ENCODE measurements at places on chromosomes 11 and 22. TPM values are rescaled to one million over a fixed set of nuclear protein-coding genes. Genes with fewer than 3 reads are reported as not detected.

CHRM1 gene
- total RNA-seq: 8.9 TPM

SLC22A9 gene
- under 0.01 TPM for total RNA-seq

B4GALNT4 gene
- total RNA-seq: 67.6 TPM

RASSF10 gene
- total RNA-seq: 2.7 TPM

FAM83F gene
- 0.25 TPM for total RNA-seq

GALNT18 gene
- total RNA-seq: 15.0 TPM

MTFP1 gene
- total RNA-seq: 0.98 TPM

HIPK3 gene
- 133 TPM for total RNA-seq

MRGPRX3 gene
- 0.25 TPM for total RNA-seq

DDTL gene
- total RNA-seq: not detected

YAP1 gene
- total RNA-seq: 17.2 TPM

OR8B8 gene
- not detected for total RNA-seq

IFITM2 gene
- 2.0 TPM for total RNA-seq

HBG1 gene
- total RNA-seq: 20.7 TPM

SCN3B gene
- total RNA-seq: 81.4 TPM

ENTHD1 gene
- total RNA-seq: not detected

ZNF280B gene
- total RNA-seq: 3.9 TPM

OR8D4 gene
- 0.25 TPM for total RNA-seq

ESAM gene
- 6.1 TPM for total RNA-seq

SLC35E4 gene
- 3.9 TPM for total RNA-seq

TCN1 gene
- not detected for total RNA-seq

Data from temporal lobe (tissue), 4 donors.